ENCODE measurements at places on chromosomes 12 and 14.

DNA sequence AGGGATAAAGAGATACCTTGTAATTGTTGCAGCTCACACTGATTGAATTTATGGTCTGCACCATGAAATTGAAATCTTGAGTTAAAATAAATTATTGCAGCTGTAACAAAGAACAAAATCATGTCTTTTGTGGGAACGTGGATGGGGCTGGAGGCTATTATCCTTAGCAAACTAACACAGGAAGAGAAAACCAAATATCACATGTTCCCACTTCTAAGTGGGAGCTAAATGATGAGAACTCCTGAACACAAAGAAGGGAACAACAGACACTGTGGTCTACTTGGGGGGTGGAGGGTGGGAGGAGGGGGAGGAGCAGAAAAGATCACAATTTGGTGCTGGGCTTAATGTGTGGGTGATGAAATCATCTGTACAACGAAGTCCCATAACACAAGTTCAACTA is 22.6 kb downstream of the ERP27 start:
- DNase-seq: no peak

DNA sequence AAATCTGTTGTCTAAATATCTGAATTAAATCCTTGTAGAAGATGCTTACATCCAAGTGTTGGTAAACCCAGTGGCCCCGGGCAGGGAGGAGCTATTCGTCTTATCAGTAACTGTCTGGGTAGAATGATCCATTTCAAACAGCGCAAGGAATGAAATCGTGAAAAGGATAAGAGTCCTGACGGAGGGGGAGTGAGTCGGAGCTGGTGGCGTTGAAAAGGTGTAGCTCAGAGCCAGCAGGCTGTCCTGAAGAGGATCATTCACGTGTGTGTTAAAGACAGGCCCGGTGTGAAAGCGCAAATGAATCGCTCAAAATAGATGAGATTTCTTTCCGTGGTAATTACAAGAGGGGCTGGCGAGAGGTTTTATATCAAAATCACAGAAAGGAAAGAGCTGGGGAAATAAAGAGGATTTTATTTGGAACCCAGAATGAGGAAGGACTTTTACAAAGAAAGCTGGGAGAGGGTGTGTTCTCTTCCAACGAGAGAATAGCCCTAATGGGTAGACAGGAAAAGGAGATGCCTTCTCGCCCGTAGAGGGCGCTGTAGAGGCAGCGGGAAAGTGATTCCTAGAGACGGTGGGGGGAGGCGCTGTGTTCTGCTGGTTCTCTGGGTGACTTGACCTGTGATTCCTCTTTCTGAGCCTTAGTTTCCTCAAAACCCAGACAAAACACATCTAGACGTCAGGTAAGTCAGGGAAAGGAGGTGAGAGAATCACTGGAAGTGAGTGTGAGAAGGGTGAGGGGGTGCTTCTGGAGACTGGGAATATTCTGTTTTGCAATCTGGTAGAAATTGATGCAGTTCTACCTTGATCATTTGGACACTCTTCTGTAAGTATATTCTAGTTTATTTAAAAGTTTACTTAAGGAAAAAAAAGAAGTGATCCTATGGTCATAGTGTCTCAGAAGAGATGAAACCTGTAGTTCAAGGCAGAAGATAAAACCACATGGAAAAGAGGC is 39.3 kb downstream of the SRRM4 start:
- no peak for DNase-seq

DNA sequence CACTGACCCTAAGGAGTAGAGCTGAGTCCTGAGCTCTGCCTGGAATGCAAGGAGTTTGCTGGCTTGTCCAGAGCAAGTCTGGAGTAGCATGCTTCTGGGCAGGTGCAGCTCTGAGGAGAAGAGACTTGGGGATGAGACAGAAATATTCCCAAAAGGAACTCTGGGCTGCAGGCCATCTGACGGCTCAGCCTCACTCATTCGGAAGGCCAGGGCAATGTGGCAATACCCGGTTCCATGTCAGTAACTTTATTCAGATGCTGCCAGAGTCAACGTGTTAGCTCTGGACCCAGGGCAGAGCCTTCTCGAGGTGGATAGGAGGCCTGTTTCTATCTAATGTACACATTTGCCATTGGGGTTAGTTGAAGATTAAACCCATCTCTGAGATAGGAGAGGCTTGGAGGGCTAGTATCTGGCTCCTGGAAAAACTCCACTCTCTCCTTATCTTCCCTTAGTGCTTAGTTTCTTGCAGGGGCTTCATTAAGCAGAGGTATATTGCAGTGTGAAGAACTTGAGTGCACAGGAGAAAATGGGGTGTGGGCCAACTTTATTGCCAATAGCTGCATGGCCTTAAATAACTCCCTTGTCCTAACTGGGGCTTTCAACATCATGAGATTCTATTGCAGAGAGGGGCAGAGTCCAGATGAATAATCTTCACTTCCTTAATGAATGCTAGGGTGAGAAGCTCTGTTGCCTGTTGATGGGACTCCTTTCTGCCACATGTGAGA is 65.6 kb downstream of the NTF3 start:
- no peak for DNase-seq

DNA sequence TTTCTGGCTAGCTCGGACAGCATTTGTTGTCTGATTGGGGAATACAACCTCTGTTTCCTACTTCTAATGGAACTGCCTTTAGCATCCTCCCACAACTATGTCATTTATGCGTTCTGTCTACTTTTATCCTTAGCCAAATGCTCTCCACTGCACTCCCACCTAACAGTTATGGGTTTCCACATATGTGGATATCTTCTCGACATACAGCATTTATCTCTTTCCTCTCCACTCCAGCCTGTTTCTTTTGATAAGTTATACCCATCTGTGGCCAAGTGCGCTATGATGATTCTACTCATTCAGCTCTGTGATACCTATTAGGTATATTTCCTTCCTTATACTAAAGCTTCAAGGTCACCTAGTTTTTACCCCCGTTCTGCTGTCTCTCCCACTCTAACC is 122.2 kb upstream of the NAP1L1 start:
- no peak for DNase-seq

DNA sequence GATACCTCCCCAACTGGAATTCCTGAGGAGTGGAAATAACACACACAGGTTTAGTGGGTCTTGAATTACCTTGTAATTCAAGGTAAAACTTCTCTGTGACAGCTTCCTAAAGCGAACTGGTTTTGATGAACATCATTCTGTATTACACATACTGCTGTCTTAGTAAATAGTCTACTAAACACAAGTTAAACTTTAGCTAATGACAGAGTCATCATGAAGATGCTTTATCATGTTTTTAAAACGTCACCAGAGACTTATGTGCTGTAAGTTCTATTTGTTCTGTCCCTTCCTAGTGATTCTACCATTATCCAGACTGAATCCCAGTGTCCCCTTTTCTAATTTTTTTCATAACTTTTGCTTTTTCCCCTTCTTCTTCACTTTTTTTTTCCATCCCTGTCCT is 11.6 kb upstream of the GXYLT1 start:
- no peak for DNase-seq

- DNase-seq: no peak
Measured at GRCh38 chr14:66610154-66610563, 102.2 kb downstream of the GPHN start.

- DNase-seq: no peak
Measured at GRCh38 chr12:131542351-131542750, 168.5 kb upstream of the SFSWAP start.

- no peak for DNase-seq
Measured at GRCh38 chr14:89247457-89248122, 169.4 kb downstream of the FOXN3 start.

Data from stimulated activated CD4-positive, alpha-beta T cell treated with anti-CD3 and anti-CD28 coated beads, TNF-alpha, amount 100 ng/mL, for 4 hours (primary cell).